Stimulated activated CD4-positive, alpha-beta T cell treated with anti-CD3 and anti-CD28 coated beads, Interleukin-1b, Interleukin-23, amount 100 ng/mL, for 1 hour (primary cell): ENCODE measurements at places on chromosomes 2 and 18.

GRCh38 chr2:7009207-7009911, 92.1 kb downstream of the RNF144A start:
- no peak for DNase-seq

- DNase-seq, result no peak
Observed at GRCh38 chr2:27569398-27569797, 13.4 kb upstream of the ZNF512 start.

DNA sequence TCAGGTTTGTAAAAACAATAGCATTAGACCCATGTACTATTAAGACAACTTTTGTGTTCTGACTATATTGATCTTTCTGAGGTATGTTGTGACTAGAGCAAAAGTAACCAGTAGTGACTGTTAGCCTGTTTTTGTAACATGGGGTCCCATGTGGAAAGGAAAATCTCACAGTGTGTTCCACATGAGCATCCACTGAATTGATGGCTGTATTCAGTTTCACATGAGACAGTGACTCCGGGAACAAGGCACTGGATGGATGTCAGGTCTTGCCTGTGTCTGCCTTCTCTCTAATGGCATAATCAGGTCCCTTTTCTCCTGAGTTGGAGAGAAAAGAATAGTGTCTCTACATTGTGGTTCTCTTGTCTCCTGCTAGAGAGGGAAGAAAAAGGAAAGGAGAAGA, 27.5 kb downstream of the TMEM178A start:
- DNase-seq, result no peak

DNA sequence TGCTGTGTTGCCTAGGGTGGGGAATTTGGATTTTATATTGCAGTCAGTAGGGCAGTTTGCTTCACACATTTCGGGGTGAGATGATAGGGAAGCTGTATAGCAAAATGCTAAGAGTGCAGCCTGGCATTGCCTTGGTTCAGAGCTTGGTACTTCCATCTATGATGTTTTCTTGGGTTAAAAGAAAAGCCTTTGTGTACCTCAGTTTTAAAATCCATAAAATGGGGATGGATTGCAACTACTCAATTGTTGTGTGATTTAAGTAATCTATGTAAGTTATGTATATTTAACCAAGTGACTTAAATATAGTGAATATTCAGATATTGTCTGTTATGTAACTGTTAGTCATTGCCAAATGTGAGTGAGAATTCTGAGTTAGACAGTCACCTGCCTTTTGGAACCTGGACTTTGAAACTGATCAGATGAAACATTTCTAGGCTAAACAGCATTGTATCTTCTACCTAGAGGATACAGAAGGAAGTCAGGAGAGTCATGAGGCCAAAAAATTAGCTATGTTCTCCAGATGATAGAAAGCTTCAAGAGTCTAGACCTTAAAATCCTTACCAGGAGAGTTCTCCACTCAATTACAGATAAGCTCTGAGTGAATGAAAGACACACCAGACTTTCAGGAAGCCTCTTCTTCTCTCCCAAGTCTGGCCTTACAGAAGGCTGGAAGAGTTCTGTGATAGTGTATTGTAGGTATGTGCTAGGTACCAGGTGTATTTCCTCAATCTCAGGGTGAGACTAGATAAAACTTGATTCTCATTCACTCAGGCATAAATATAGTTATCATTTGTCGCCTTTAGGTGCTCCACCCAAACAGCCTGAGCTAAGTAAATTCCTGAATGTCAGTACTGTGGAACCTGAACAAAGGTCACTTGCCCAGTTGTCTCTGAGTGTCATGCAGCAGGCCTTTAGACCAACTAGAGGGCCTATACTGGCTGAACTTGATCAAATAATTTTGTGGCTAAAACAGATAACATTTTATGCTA, 7.5 kb downstream of the RIOK3 start:
- DNase-seq, result no peak

- DNase-seq, result no peak
Observed at GRCh38 chr2:128750328-128751165, 431.9 kb upstream of the HS6ST1 start.

DNA sequence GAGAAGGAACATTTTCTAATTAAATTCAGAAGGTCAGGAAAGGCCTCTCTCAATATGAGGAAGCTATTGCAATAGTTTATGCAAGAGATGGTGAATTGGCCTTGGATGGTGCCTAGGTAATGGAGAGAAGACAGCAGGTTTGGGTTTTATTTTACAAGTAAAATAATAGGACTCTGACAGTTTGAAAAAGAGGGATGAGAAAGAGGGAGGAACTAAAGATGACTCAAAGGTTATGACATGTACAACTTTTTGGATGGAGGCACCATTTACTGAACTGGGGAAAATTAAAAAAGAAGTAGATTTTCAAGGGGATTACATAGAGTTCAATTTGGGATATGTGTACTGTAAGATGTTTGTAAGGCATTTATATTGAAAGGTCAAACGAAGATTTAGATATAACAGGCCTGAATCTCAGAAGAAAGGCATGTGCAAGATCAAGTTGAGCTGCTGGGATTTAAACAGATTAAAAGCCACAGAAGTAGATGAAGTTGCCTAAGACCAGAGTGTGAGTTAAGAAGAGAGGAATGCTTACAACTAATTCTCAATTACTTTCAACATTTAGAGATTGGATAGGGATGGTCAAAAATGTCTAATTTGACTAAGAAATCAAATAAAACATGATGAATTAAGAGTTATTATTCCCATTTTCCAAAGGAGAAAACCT, 12.3 kb upstream of the ASNSD1 start:
- DNase-seq, result no peak

GRCh38 chr2:237875256-237876060, 16.0 kb downstream of the RAMP1 start:
- DNase-seq, result no peak

DNA sequence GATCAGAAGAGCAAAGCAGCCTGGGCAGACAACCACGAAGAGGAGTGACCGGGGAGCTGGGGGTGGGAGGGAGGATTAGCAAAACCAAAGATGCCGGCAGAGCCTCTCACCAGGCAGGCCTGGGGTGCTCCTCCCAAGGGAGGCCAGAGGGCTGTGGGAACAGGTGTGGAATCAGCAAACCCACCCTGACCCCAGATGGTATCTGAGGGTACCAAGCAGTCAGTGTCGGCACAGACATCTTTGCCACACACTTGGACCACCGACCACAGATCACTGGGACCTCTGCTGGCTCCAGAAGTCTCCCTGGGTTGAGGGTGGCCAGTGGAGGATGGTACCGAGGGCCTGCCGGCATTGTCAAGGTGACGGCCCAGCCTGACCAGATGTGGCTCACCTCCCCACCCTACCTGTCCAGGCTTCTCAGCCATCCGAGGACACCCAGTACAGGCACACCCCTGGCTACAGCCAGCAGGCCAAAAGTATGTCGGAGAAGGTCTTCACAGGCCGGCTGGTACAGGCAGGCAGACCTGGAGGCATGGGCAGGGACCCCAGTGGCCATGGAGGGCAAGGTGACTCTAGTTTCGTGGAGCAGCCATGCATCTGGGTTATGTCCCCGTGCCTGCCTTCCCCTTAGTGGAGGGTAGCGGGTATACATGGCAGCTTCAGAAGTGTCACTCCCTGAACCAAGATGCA, 82.1 kb downstream of the UXS1 start:
- no peak for DNase-seq

GRCh38 chr18:7568426-7568825, 1.3 kb downstream of the PTPRM start:
- no peak for DNase-seq

- no peak for DNase-seq
Observed at GRCh38 chr2:152569186-152569585, 148.1 kb downstream of the PRPF40A start.

DNA sequence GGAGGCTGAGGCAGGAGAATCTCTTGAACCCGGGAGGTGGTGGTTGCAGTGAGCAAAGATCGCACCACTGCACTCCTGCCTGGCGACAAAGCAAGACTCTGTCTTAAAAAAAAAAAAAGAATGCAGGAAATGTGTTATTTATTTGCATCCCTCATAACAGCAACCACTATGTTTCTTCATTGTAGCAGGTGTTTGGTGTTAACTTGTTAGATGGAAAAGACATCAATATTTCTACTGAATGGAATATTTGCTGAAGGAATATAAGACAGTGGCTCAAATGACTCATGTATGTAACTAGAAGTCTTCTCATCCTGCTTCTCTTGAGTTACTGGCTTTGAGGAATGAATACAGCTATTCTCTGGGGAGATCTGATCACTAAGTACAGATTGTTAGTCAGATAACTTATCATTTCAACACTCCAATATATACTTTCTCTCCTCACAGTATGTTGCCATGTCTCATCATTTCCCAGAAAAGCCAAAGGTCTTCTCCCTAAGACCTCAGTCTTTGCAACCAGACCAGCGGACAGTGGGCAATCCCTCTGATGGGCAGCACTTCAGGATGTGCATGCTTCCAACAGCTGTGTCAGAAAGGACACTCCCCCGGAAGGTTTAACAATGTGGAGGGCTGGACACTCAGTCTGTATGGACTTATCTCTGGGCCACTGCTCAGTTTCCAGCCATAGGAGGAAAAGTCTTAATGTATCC, 104.4 kb upstream of the STK17B start:
- DNase-seq, result no peak
